ENCODE measurements at places on chromosomes 5 and 9.

DNA sequence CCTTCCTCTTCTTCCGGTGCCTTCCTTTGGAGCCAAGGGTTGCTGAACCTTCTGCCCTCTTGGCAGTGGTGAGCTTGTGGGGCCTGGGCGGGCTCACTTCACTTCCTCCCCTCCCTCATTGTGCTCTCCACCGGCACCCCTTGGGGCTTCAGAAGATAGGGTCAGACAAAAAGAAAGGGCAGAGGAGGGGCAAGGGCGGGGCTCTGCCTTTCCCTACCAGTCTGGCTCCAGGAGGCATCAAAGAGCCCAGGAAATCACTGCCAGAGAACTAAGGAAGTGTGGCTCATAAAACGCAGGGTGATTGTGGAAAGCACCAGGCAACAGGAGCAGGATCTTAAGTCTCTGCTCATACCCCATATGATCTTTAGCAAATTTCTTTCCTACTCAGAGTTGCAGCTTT, 34.8 kb downstream of the ACOT12 start:
- DNase-seq: no peak

GRCh38 chr9:126457175-126457547, 130.5 kb downstream of the MVB12B start:
- no peak for DNase-seq

DNA sequence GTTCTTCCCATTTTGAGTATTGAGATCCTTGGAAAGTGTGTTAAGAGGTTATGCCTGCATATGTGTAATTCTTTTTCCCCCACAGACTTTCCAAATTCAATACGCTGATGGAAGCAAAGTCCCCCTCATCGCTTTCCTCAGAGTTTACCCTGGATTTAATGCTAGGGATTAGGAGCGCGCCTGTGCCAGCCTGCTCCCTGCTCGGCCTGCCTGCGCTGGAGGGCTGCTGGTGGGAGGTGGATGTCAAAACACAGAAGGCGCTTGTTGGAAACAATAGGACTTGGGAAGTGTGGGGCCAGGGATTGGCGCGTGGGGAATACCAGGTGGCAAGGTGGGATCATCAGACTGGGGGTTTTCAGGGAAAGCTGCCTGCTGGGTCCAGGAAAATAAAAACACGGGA, 39.8 kb upstream of the PTCH1 start:
- no peak for DNase-seq

DNA sequence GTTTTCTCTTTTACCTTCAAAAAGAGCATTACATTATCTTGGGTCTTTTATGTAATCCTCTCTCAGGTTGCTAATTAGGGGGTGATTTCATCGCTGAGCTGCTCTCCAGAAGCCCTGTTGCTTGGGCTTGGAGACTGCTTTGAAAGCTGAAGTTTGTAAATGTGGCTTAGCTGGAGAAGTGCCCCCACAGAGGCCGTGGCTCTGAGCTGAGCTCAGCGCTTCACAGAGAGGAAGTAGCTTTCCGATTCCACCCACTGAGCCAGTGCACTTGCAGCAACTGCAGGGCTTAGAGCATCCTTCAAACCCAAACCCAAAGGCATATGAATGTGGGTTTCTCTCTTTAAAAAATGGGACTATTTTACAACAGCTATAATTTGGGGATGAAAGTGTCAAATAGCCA, 13.7 kb upstream of the NXNL2 start:
- DNase-seq: no peak

GRCh38 chr9:115775659-115776058, 377.9 kb upstream of the PAPPA start:
- DNase-seq: no peak

- no peak for DNase-seq
Measured at GRCh38 chr9:97808972-97809371, 44.1 kb upstream of the FOXE1 start.

GRCh38 chr9:98929895-98930341, 13.8 kb upstream of the COL15A1 start:
- DNase-seq: no peak

All from CD4-positive, alpha-beta T cell (primary cell).